Naive B cell (primary cell): ENCODE measurements at places on chromosomes 7 and 10. TPM values are rescaled to one million over a fixed set of nuclear protein-coding genes. Genes with fewer than 3 reads are reported as not detected.

The CYP2C9 gene
- polyA plus RNA-seq: not detected

The ZNF777 gene
- 1.8 TPM for polyA plus RNA-seq

DNA sequence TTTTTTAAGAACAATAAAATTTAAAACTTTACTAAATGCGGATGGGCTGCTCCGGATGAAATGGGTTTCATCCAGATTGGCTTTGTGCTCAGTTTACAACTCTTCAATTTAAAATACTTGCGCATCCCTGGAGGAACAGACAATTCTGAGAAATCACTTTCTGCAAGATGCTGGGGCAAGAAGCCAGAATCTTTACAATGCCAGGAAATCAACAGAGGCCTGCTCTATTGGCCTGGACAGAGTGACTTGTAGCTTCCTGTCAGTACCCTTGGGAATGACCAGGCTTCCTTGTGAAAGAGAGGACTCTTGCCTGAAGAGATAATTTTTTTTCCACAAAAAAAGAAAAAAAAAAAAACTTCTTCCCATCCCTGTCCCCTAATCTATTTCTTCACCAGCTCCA lies 3.9 kb upstream of the FAM13C start:
- no peak overlapping the region for H3K4me3 ChIP-seq
- no peaks in the 10 kb centered on the region for H3K36me3 ChIP-seq
- peaks cover 23% of the 10 kb centered on the region for H3K27me3 ChIP-seq
- DNase-seq: no peak
- peaks cover 12% of the 10 kb centered on the region for H3K4me1 ChIP-seq

DNA sequence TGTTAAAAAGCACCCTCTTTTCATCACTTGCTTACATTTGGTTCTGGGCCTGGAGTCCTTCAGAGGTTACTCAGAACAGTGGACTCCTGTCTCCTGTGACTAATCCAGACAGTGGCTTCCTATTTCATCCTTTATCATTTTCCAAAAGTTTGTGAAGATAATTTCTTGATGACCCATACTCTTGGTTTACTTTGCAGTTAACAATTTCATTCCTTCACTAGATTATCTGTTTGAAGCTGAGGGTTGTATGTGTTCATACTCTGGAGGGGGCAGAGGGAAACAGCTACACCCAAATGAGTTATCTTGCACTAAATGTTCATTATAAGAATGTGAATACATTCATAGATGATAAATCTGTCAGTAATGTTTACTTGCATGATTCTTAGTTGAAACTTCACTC lies 124.7 kb downstream of the ZNF248 start:
- no peaks in the 10 kb centered on the region for H3K36me3 ChIP-seq
- H3K4me1 ChIP-seq: no peaks in the 10 kb centered on the region
- no peak overlapping the region for H3K27ac ChIP-seq
- H3K4me3 ChIP-seq: no peak overlapping the region

GRCh38 chr7:25126751-25127150 lies 1.7 kb upstream of the CYCS start:
- peaks cover 27% of the 10 kb centered on the region for H3K4me1 ChIP-seq
- peak overlapping the region; percentile 6 for H3K4me3 ChIP-seq
- H3K27ac ChIP-seq: peak overlapping the region; percentile 96
- H3K27me3 ChIP-seq: no peaks in the 10 kb centered on the region
- DNase-seq: no peak

GRCh38 chr10:132836248-132836831 lies 50.4 kb upstream of the NKX6-2 start:
- H3K36me3 ChIP-seq: no peaks in the 10 kb centered on the region
- peaks cover 6% of the 10 kb centered on the region for H3K4me1 ChIP-seq
- peaks cover 7% of the 10 kb centered on the region for H3K27me3 ChIP-seq
- no peak for DNase-seq

The FAM237B gene
- not detected for polyA plus RNA-seq

DNA sequence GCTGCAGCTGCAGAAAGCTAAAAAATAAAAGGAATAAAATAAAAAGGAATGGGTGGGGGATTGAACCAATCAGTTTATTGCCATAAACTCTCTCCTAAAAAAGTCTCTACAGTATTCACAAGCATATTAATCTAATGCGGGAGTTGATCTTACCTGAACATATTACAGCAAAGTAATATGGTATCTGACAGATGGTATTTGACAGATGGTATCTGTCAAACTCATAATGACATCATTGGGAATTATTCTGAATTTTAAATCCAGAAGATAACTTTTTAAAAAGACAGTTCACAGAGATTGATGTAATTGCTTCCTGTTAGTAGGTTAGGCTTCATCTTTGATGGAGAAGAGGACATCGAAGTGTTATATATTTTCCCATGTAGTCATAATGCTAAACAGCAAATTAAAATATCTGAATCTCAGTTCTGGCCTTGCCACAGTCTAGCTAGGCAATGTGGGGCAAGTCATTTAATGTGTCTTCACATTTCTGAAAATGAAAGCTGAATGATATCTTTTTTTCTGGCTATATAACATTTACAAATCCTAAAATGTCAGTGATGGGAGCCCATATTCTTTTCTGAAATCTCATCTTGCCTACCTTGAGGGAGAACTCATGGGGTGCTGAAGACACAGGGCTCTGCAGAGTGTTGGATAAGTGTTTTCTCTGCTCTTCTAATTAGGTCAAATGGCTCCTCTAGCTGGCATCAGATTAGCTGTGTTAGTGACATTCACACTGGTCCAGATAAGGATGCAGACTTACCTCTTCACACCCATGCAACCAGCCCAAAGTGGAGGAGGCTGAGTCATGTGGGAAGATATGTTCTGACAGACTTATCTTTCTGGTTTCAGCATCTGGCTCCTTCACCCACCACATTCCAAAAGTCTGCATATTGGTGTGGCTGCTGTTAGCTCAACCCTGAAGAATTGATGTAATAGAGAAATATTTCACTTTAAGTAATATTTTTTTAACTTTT lies 2.1 kb upstream of the LIPM start:
- H3K4me1 ChIP-seq: no peaks in the 10 kb centered on the region
- no peak overlapping the region for H3K27ac ChIP-seq
- H3K4me3 ChIP-seq: no peak overlapping the region
- no peak for DNase-seq
- H3K36me3 ChIP-seq: no peaks in the 10 kb centered on the region
- H3K27me3 ChIP-seq: peaks cover 5% of the 10 kb centered on the region

DNA sequence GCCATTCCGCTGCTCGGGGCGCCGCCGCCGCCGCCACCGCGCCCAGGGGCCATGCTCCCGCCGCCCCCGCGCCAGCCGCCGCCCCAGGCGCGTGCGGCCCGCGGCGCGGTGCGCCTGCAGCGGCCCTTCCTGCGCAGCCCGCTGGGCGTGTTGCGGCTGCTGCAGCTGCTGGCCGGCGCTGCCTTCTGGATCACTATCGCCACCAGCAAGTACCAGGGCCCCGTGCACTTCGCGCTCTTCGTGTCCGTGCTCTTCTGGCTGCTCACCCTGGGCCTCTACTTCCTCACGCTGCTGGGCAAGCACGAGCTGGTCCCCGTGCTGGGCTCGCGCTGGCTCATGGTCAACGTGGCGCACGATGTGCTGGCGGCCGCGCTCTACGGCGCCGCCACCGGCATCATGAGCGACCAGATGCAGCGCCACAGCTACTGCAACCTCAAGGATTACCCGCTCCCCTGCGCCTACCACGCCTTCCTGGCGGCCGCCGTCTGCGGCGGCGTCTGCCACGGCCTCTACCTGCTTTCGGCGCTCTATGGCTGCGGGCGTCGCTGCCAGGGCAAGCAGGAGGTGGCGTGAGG lies 383 bp downstream of the MARVELD1 start:
- H3K27ac ChIP-seq: peak overlapping the region; percentile 75
- peaks cover 37% of the 10 kb centered on the region for H3K27me3 ChIP-seq
- no peaks in the 10 kb centered on the region for H3K36me3 ChIP-seq
- peaks cover 17% of the 10 kb centered on the region for H3K4me1 ChIP-seq
- peak; percentile 54 for DNase-seq

The TBC1D12 gene
- polyA plus RNA-seq: 0.89 TPM

The NEUROG3 gene
- polyA plus RNA-seq: not detected

GRCh38 chr7:2920956-2921652 lies 77.0 kb upstream of the GNA12 start:
- H3K27ac ChIP-seq: peak overlapping the region; percentile 46
- H3K27me3 ChIP-seq: no peaks in the 10 kb centered on the region
- H3K36me3 ChIP-seq: peaks cover 39% of the 10 kb centered on the region
- DNase-seq: no peak
- no peak overlapping the region for H3K4me3 ChIP-seq

GRCh38 chr10:94489976-94490788 lies 55.4 kb upstream of the HELLS start:
- H3K4me1 ChIP-seq: no peaks in the 10 kb centered on the region
- no peaks in the 10 kb centered on the region for H3K27me3 ChIP-seq
- H3K27ac ChIP-seq: no peak overlapping the region
- H3K36me3 ChIP-seq: no peaks in the 10 kb centered on the region

- peaks cover 49% of the 10 kb centered on the region for H3K4me1 ChIP-seq
- H3K27ac ChIP-seq: peak overlapping the region; percentile 61
- peak overlapping the region; percentile 70 for H3K4me3 ChIP-seq
- H3K36me3 ChIP-seq: no peaks in the 10 kb centered on the region
- no peaks in the 10 kb centered on the region for H3K27me3 ChIP-seq
Observed at GRCh38 chr7:101933688-101934121, 116.3 kb downstream of the CUX1 start.

DNA sequence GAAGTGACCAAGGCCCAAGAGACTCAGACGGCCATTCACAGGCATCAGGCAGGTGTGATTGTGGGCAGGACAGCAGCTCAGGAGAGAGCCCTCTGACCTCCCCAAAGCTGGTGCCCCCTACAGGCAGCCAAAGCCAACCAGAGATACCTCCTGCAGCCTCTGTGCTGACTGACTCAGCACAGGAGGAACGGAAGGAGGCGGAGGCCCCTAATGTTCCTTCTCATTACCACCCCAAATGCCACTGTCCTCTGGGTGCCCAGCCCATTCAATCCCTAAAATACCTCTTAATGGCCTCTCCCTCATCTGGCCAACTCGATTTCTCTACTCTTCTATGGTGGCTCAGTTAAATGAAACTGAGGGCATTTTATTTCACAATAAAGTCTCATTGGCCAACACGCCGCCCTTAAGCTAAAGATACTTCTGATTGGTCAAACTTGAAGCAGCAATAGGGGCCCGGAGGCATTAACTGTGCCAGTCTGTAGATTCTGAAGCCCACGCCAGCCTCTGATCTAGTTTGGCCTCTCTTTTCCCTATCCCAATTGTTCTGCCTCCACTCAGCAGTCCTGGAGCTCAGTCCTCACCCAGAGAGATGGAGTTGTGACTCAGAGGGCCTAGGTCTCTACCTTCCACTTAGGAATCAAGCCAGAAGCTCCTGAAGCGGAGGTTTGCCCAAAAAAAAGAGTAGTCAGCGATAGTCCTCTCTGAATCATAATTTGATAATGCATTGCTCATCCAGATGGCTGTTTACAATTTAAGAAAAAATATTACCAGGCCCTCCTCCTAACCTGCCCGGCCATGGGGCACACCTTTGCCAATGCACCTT lies 1.2 kb downstream of the CYREN start:
- H3K27ac ChIP-seq: peak overlapping the region; percentile 93
- DNase-seq: no peak
- peaks cover 51% of the 10 kb centered on the region for H3K4me1 ChIP-seq
- peak overlapping the region; percentile 93 for H3K4me3 ChIP-seq

GRCh38 chr10:124824507-124824906 lies 22.9 kb downstream of the ABRAXAS2 start:
- DNase-seq: no peak
- H3K27me3 ChIP-seq: no peaks in the 10 kb centered on the region
- no peaks in the 10 kb centered on the region for H3K4me1 ChIP-seq
- no peak overlapping the region for H3K27ac ChIP-seq

The CUZD1 gene
- not detected for polyA plus RNA-seq

DNA sequence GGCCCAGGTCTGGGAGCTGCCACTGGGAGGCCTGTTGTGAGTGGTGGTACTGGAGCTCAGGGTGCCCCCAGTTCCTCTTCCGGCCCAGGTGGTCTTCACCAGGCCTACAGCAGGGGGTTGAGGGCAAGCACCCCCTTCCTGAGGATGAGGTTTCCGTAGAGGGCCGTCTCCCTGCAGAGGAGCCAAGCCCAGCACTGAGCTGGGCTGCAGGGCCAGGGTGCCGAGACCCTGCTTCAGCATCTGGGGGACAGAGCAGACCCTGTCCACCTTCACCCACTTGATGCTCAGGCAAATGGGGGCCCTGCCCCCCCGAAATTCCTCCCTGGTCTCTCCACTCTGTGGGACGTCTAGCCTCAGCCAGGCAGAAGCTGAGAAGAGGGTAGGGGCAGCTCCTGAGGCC lies 2.6 kb downstream of the FUOM start:
- H3K4me1 ChIP-seq: peaks cover 9% of the 10 kb centered on the region
- H3K4me3 ChIP-seq: no peak overlapping the region
- no peak overlapping the region for H3K27ac ChIP-seq
- H3K27me3 ChIP-seq: no peaks in the 10 kb centered on the region

The NDUFA5 gene
- polyA plus RNA-seq: 90.6 TPM

GRCh38 chr10:120285408-120285807 lies 171.6 kb upstream of the PLPP4 start:
- no peak for DNase-seq
- H3K4me1 ChIP-seq: no peaks in the 10 kb centered on the region
- no peak overlapping the region for H3K4me3 ChIP-seq
- peaks cover 7% of the 10 kb centered on the region for H3K27me3 ChIP-seq

DNA sequence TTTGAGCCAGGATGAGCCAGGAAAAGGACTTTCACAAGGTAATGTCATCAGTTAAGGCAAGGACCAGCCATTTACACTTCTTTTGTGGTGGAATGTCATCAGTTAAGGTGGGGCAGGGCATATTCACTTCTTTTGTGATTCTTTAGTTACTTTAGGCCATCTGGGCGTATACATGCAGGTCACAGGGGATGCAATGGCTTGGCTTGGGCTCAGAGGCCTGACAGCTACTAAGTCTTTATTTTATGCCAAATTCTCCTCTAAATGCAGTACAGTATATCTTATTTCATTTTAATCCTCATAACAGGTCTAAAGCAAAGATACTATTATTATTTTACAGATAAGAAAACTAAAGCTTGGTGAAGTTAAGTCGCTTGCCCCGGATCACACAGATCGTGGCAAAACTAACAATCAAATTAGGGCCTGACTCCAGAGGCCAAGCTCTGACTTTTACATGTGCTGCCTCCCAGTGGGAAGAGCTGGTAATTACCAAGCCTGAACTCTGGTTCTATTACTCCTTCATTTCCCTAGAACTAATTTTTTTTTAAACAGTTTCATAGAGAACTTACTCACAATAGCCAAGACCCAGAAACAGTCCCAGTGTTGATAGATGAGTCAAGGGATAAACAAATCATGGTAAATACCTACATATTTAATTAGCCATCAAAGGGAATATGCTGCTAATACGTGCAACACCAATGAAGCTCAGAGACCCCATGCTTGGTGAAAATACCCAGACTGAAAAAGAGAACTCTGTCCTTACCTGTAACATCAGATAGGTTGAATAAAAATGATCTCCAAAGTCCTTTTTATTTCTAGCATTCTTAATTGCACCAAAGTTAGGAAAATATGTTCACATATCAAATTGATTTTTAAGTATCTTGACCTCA lies 35.4 kb downstream of the C7orf25 start:
- peaks cover 3% of the 10 kb centered on the region for H3K4me1 ChIP-seq
- H3K36me3 ChIP-seq: no peaks in the 10 kb centered on the region
- DNase-seq: peak; percentile 25
- H3K27me3 ChIP-seq: peaks cover 7% of the 10 kb centered on the region
- H3K27ac ChIP-seq: no peak overlapping the region

GRCh38 chr7:133645884-133646391 lies 393.1 kb downstream of the EXOC4 start:
- H3K4me3 ChIP-seq: no peak overlapping the region
- no peaks in the 10 kb centered on the region for H3K4me1 ChIP-seq
- H3K27me3 ChIP-seq: no peaks in the 10 kb centered on the region
- H3K27ac ChIP-seq: peak overlapping the region; percentile 3

The TMEM196 gene
- polyA plus RNA-seq: not detected

The GLI3 gene
- polyA plus RNA-seq: not detected

The UPK3BL1 gene
- polyA plus RNA-seq: 25.8 TPM

The RAMP3 gene
- polyA plus RNA-seq: not detected
